ENCODE measurements at places on chromosomes 6 and 20.
A peak's percentile ranks its signal among the peaks of the same experiment; 100 is the strongest.

DNA sequence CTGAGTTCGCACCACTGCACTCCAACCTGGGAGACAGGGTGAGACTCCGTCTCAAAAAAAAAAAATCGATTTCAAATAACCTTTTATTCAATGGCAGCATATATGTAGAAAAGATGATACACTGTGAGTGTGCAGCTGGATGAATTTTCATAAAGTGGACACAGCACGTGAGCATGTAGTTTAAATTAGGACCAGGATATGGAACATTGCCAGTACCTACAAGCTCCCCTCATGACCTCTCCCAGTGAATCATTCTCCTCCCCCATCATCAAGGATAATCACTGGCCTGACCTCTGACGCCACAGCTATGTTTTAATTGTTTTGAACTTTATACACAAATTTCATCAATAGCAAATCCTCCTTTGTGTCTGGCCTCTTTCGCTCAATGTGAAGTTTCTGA, 53.8 kb upstream of the HDAC2 start:
- no peak for DNase-seq

GRCh38 chr6:73854998-73855718, 159.2 kb downstream of the CD109 start:
- DNase-seq = peak; percentile 44

GRCh38 chr6:38310061-38310460, 329.7 kb downstream of the BTBD9 start:
- no peak for DNase-seq

- no peak for DNase-seq
Measured at GRCh38 chr6:145352382-145353080, 382.8 kb downstream of the EPM2A start.

DNA sequence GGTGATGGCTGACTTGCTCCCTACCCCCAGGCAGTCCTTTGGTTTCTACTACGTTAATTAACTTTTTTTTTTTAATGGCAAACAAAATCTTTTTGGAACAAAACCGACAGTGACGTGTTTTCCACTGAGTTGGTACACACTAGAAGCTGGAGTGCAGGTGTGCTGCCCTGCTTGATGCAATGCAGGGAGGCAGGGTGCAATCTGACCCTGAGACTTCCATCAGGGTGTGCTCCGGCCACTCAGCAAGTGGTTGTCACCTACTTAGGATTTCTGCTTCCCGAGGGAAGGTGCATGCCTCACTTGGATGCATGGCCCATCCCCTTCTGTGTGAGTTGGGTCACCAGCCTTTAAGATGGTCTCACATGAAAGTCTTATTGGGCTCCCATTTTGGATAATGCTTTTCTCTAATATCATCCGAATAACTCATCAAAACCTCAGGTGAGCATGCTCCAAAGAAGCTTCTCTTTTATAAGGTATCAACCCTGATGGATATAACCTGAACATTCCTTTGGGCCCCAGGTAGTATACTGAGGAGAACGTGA, 14.0 kb downstream of the RREB1 start:
- DNase-seq = no peak

DNA sequence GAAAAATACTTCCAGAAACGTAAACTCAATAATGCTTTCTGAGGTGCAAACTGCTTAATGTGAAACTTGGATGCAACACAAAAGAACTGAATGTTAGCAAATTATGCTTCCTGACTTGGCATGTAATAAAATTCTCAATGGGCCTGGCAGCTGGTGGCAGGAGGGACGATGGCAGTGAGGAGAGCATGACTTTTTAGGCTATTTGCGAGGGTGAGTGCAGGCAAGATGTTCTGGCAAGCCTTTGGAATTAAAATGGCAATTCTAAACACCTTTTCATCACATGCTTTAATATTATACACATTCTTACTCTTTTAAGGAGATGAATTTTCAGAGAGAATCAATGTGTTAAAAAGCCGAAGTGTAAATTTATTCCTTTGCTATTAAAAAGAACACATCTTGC, 224.8 kb upstream of the CDH4 start:
- DNase-seq = no peak

- no peak for DNase-seq
Measured at GRCh38 chr20:49851231-49851705, 38.6 kb downstream of the SLC9A8 start.

DNA sequence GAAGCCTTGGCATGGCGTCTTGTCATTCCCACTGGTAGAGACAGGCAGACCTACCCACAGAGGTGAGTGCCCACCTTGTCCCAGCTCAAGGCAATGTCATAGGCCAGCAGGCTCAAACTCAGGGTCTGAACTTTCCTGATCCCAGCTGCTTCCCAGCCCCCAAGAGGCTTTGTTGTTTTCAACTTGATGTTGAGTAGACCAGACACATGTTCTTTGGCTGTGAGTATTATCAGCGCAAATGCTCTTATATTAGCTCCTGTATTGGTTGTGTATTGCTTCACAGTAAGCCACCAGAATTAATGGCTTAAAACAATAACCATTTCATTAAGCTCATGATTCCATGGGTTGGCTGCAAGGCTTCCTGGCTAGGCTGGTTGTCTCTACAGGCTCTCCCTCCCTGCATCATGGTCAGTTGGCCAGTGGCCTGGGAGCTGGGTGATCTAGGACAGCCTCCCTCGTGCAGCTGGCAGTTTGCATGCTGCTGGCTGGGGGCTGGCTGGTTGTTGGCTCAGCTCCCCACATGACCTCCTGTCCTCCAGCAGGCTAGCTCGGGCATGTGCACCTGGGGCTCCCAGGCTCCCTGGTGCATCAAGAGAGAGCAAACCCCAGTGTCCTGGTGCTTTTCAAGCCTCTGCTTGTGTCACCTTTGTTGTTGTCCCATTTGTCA, 21.6 kb downstream of the TOX2 start:
- DNase-seq = no peak

DNA sequence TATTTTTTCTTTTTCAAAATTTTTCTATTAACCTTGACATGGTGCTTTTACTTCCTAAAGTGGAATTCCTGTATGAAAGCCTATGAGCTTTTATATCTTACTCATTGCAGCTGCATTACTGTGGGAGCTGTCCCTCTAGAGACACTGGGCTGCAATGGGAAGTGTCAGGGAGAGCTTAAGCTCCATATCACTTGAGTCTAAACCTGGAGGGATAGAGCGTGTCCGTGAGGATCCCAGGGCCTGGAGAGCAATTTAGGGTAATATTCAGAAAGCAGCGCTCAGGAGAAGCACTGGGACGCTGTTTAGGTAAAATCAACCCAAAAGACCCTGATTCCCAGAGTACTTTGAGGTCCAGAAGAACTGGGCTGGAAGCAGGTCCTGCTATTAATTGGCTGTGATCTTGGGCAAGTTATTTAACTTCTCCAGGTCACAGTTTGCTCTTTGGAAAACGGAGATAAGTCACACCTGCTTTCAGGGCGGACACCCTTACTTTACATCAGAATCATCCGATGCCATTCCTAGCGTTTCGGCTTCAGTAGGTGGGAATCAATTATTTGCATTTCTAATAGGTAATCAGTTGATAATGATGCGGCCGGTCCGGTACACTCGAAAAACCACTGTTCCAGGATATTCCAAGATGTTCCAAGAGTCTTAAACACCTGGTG, 628 bp upstream of the ERGIC3 start:
- no peak for DNase-seq

GRCh38 chr20:38970302-38970701, 8.2 kb downstream of the DHX35 start:
- DNase-seq = no peak

- no peak for DNase-seq
Measured at GRCh38 chr6:166266336-166266735, 41.9 kb downstream of the PRR18 start.

GRCh38 chr6:89508755-89509563, 76.0 kb downstream of the ANKRD6 start:
- DNase-seq = no peak

DNA sequence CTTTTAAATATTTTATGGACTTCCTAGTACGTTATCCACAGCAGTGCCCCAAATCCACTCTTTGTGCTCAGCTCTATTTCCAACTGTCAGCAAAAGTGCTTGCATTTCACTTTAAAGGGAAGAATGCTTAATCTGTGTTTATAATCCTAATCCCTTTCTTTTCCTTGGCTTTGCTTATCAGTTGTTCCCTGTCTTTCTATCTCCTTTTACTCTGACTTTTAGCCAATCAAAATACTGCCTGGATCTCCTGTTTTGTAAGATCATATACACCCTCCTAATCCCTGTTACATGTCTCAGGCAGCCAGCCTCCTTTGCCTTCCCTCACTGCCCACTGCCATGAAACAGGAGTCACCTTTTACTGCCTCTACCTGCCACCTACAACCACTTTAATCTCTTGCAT, 102.9 kb downstream of the AIG1 start:
- DNase-seq = no peak

DNA sequence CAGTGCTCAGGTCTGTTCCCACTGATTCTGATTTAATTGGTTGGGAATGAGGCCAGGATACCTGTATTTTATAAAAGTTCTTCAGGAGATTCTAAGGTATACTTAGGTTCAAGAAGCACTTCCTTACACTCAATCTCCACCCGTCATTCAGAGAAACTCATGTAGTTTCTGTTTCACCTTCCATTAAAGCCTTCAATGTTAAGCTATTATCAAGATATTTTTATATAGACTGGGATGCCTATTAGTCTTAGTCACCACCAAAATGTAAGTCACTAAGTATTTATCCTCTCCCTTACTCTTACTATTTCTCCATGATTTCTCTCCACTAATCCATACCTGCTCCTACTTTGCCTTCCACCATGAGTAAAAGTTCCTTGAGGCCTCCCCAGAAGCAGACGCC, 38.1 kb upstream of the GCLC start:
- DNase-seq = no peak

GRCh38 chr6:113619077-113619476, 238.1 kb upstream of the MARCKS start:
- no peak for DNase-seq

- no peak for DNase-seq
Measured at GRCh38 chr20:60628749-60629148, 623.3 kb upstream of the CDH4 start.

DNA sequence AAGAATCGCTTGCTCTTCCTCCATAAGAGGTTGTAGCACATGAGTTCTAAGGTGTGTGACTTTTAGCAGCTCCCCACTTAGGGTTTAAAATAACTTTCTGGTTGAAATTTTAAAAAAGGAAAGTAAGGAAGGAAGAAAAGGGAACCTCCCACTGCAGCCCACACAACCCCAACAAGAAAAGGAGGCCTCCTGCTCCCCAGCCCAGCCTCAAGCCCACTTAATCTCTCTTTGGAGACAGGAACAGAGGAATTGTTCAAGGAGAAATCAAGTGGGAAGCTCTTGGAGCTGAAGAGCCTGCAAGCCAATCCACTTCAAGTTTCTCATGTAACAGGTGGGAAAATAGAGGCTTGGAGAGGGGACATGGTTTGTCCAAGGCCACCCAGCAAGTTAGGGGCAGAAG, 39.1 kb upstream of the PREX1 start:
- no peak for DNase-seq

GRCh38 chr20:47805951-47806350, 20.7 kb upstream of the SULF2 start:
- DNase-seq = no peak

DNA sequence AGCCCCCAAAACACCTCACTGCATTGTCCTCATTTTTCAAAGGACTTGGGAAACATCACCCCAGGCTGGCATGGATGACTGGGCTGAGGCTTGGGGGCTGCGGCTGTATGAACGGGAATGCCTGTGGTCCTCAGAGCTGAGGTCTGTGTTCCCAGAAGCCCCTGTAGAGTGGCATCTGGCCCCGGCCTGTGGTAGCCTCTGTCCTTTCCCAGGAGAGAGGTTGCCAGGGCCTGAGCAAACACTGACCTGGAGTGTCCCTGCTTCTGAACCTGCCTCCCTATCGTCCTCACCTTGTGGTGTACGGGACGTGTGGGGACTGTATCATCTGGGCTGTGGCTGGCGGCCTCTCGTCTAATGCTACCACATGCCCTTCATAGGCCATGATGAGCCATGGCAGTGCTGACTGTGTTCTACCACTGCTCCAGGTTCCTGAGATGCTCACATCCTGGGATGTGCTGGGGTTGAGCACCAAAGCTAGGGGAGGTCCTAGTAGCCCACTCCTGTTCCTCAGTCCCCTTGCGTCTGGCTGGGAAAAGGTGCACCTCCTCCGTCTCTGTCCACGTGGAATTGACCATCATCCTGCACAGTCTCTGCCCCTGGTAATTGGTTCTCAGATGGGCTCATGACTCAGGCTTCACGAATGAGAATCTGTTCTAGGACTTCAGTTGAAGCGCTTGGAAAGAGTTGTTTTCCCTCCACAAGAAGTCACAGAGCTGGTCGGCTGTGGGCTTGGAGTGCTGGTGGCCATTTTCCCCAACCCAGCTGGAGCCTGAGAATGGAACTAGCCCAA, 27.6 kb downstream of the PHACTR3 start:
- no peak for DNase-seq

DNA sequence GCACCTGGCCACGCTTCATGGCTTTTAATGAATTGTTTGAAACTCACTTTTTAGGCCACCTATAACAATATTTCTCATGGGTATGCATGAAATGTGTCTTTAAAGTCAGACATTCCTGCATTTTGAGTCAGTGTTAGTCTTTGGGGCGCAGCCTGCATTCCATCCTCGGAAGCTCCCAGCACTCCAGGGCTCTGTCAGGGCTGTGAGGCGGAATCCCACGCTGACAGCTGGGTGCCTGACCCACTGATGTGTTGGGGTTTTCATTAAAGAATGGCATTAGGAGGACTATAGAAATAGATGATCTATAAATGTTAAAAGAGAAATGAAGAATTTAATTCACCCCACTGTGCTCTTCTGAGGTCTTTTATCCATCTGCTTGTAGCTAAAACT, 16.2 kb upstream of the CLDN20 start:
- no peak for DNase-seq

DNA sequence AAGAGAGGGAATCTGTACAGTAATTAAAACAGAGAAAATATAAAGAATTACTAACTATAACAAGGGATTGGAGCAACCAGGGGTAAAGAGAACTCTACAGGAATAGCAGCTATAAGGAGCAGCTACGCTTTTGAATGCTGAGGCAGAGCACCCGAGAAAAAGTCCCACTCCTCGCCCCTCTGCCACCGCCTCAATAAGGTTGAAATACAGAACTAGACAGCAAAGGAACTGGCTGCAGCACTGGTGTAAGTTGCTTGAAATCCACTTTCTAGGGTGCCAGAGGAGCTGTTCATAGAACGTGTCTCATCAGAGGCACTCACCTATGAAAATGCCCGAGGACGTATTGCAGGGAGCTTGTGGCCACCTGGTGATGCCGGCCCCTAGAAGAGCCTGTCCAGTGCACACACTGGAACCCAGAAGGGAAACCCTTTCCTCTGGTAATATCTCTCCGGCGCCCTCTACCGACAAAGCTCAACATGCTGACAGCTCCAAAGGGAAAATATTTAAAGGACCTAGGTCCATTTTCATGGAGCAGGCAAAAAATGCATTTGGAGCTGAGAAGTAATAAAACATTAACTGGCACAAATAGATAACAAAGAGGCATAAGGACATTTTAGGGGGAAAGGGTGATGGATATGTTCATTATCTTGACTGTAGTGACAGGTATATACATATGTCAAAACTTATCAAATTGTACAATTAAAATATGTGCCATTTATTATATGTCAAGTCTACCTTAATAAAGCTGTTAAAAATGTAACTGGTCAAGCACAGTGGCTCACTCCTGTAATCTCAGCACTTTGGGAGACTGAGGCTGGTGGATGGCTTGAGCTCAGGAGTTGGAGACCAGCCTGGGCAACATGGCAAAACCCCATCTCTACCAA, 137.4 kb upstream of the HDAC2 start:
- peak; percentile 25 for DNase-seq

Measured in GM10248 (cell line).